Calu3 (cell line): ENCODE measurements at places on chromosomes 4 and X. TPM values are rescaled to one million over a fixed set of nuclear protein-coding genes. Genes with fewer than 3 reads are reported as not detected.

GRCh38 chrX:3263681-3264126 lies 82.7 kb downstream of the MXRA5 start:
- H3K27me3 ChIP-seq, result no peaks in the 10 kb centered on the region
- no peak for DNase-seq
- peak overlapping the region; percentile 95 for H3K27ac ChIP-seq
- peak overlapping the region; percentile 54 for H3K4me3 ChIP-seq

GRCh38 chr4:1958276-1959103 lies 50.3 kb downstream of the NELFA start:
- no peak for DNase-seq
- peaks cover 49% of the 10 kb centered on the region for H3K36me3 ChIP-seq
- H3K27ac ChIP-seq, result no peak overlapping the region
- H3K27me3 ChIP-seq, result no peaks in the 10 kb centered on the region
- no peak overlapping the region for H3K4me3 ChIP-seq

- DNase-seq, result no peak
- no peaks in the 10 kb centered on the region for H3K36me3 ChIP-seq
- no peak overlapping the region for H3K4me3 ChIP-seq
- no peaks in the 10 kb centered on the region for H3K27me3 ChIP-seq
- no peak overlapping the region for H3K27ac ChIP-seq
Observed at GRCh38 chr4:174069848-174070330, 213.6 kb downstream of the FBXO8 start.

GRCh38 chrX:40081679-40082068 lies 16.1 kb downstream of the BCOR start:
- no peak overlapping the region for H3K27ac ChIP-seq
- H3K27me3 ChIP-seq, result no peaks in the 10 kb centered on the region
- no peaks in the 10 kb centered on the region for H3K4me1 ChIP-seq
- no peak overlapping the region for H3K4me3 ChIP-seq
- DNase-seq, result no peak

GRCh38 chrX:102669526-102669925 lies 18.2 kb downstream of the GPRASP1 start:
- H3K27ac ChIP-seq, result no peak overlapping the region
- no peaks in the 10 kb centered on the region for H3K4me1 ChIP-seq
- H3K4me3 ChIP-seq, result no peak overlapping the region

DNA sequence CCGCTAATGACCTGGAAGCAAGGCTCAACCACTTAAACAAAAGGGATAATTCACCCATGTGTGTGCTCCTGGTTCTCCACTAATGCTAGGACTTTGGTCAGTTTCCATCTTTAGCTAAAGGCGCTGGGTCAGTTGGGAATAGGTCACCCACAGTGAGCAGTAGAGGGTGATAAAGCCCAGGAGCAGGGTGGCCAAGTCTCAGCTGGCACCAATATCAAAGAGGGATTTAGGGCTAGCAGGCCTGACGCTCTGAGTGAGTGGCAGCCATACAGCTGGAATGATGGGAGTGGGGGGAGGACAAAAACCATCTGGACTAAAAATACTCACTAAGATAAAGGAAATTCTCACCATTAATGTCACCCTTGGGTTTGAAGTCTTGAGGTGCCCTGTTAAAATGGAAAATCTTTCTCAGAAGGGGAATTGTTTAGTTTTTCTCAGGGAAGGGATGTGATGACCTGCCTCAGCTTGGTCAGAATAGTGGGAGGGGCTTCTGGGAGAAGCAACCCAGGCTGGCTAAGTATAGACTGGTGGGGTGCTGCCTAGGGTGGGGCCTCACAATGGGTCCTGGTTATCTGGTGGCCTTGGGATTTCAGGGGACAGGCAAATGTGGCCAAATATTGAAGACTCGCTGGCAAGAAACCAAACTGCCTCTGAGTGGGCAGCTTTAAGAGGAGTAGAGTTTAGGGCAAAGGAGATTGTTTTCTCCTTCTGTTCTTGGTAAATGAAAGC lies 47.1 kb downstream of the TSC22D3 start:
- no peaks in the 10 kb centered on the region for H3K27me3 ChIP-seq
- H3K4me1 ChIP-seq, result peaks cover 71% of the 10 kb centered on the region
- H3K4me3 ChIP-seq, result no peak overlapping the region
- H3K27ac ChIP-seq, result peak overlapping the region; percentile 39

- no peaks in the 10 kb centered on the region for H3K27me3 ChIP-seq
- H3K27ac ChIP-seq, result no peak overlapping the region
- H3K36me3 ChIP-seq, result no peaks in the 10 kb centered on the region
- no peaks in the 10 kb centered on the region for H3K4me1 ChIP-seq
Observed at GRCh38 chrX:31199056-31199839, 127.4 kb upstream of the FTHL17 start.

DNA sequence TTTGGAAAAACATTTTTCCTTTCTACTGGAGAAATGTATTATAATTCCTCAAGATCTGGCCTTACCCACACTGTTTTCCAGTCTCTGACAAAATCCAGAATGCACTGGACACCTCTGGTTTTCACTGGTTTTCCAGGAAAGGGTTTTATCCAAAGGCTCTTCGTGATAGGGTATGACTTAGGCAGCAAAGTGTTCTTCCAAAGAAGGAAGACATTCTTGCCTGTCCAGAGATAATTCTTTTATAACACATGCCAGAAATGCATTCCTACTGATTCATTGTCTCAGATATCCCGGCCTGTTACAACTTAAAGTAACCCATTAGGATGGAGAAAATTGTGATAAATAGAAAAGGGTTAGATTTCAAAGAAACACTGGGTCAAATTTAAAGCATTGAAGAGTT lies 2343.1 kb downstream of the PCDH7 start:
- no peaks in the 10 kb centered on the region for H3K4me1 ChIP-seq
- H3K27me3 ChIP-seq, result no peaks in the 10 kb centered on the region
- no peak overlapping the region for H3K4me3 ChIP-seq

GRCh38 chrX:107827030-107827831 lies 1.6 kb downstream of the MID2 start:
- H3K27ac ChIP-seq, result peak overlapping the region; percentile 26
- no peak for DNase-seq
- H3K4me3 ChIP-seq, result peak overlapping the region; percentile 77
- peaks cover 14% of the 10 kb centered on the region for H3K36me3 ChIP-seq

- H3K4me3 ChIP-seq, result no peak overlapping the region
- DNase-seq, result no peak
- no peaks in the 10 kb centered on the region for H3K36me3 ChIP-seq
- H3K4me1 ChIP-seq, result peaks cover 9% of the 10 kb centered on the region
Observed at GRCh38 chrX:150854856-150855255, 43.6 kb downstream of the CD99L2 start.

GRCh38 chrX:132173647-132174046 lies 45.6 kb downstream of the RAP2C start:
- H3K36me3 ChIP-seq, result no peaks in the 10 kb centered on the region
- H3K4me3 ChIP-seq, result no peak overlapping the region
- no peaks in the 10 kb centered on the region for H3K4me1 ChIP-seq
- H3K27ac ChIP-seq, result no peak overlapping the region

DNA sequence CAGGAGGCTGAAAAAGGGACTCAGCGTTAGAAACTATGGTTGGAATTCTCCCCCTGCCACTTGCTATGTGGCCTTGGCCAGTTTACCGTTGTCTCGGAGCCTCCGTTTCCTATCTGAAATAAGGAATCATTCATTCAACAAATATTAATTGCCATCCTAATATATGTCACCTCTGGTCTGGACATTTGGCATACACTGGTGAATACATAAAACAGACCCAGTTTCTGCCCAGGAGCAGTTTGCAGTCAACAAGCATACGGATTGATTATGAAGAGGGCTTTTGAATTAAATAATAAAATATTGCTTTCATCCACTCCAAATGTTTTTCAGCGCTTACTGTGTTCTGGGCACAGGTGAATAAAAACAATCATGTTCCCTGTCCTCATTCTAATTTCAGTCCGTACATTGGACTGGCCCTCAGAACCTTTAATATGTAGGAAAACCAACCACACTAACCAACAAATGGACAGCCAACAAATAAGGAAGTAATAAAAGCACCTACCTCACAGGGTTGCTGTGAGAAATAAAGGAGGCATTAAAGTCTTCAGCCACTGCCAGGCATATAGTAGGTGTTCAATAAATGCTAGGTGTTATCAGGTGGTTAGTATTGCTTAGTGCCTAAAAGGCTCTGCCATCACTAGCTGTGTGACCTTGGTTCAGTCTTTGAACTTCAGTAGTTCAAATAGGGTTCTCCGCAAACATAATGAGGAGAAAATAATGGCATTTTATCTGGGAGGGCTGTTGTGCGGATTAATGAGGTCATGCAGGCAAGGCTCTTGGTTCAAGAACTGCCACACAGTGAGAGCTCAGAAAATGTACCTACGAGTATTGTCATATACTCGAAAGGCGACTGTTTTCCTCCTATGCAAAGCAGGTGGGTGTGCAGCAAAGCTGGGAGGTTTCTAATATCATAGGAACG lies 7.3 kb upstream of the GSX2 start:
- H3K27me3 ChIP-seq, result peaks cover 27% of the 10 kb centered on the region
- H3K4me3 ChIP-seq, result peak overlapping the region; percentile 84
- peaks cover 14% of the 10 kb centered on the region for H3K36me3 ChIP-seq
- peaks cover 17% of the 10 kb centered on the region for H3K4me1 ChIP-seq

DNA sequence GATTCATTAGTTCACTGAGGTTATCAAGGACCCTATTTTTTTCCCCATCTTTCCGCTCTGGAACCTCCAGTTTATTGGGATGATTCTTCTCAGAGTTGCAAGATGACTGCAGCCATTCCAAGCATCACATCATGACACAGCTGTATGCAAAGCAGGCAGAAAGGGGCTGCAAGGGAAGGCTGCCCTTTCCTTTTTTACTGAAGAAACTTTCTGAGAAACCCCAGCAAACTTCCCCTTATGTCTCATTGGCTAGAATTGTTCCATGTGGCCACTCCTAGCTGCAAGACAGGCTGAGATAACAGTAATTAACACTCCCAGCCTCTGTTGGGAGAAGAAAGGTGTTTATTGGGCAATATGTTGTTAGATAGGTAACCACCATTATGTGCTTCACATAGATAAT lies 102.6 kb downstream of the SATL1 start:
- H3K27me3 ChIP-seq, result no peaks in the 10 kb centered on the region
- H3K36me3 ChIP-seq, result no peaks in the 10 kb centered on the region
- no peak overlapping the region for H3K27ac ChIP-seq
- no peaks in the 10 kb centered on the region for H3K4me1 ChIP-seq
- DNase-seq, result no peak

DNA sequence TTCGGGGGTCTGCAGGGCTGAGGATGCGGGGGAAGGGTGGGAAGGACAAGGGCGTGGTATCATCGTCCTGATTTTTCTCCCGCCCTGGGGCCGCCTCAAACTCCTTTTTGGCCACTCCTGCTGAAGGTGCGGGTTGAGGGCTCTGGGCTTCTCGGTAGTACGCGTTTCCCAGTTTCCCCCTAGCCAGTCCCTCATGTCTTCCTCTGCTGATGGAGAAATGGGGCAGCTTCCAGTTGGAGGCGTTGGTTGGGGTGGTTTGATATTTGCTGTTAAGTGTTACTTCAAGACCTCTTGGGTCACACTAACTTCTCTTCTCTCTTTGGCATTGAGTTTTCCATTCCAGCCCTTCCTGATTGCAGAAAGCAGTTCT lies 482 bp downstream of the GSTCD start:
- H3K36me3 ChIP-seq, result peaks cover 24% of the 10 kb centered on the region
- peak overlapping the region; percentile 87 for H3K27ac ChIP-seq
- H3K4me1 ChIP-seq, result peaks cover 32% of the 10 kb centered on the region
- H3K27me3 ChIP-seq, result no peaks in the 10 kb centered on the region

GRCh38 chr4:40180356-40180755 lies 16.5 kb upstream of the RHOH start:
- no peaks in the 10 kb centered on the region for H3K4me1 ChIP-seq
- no peaks in the 10 kb centered on the region for H3K36me3 ChIP-seq
- no peak overlapping the region for H3K27ac ChIP-seq
- no peak overlapping the region for H3K4me3 ChIP-seq

- H3K27ac ChIP-seq, result peak overlapping the region; percentile 78
- DNase-seq, result no peak
- peaks cover 45% of the 10 kb centered on the region for H3K4me1 ChIP-seq
Observed at GRCh38 chr4:114037988-114038387, 58.5 kb upstream of the ARSJ start.

- H3K36me3 ChIP-seq, result no peaks in the 10 kb centered on the region
- H3K27me3 ChIP-seq, result no peaks in the 10 kb centered on the region
- no peak for DNase-seq
- peak overlapping the region; percentile 22 for H3K4me3 ChIP-seq
- peak overlapping the region; percentile 86 for H3K27ac ChIP-seq
Observed at GRCh38 chr4:185713731-185714130, 98.3 kb downstream of the SORBS2 start.

- no peak overlapping the region for H3K27ac ChIP-seq
- no peaks in the 10 kb centered on the region for H3K27me3 ChIP-seq
- no peak overlapping the region for H3K4me3 ChIP-seq
- H3K4me1 ChIP-seq, result no peaks in the 10 kb centered on the region
- no peak for DNase-seq
Observed at GRCh38 chr4:113738251-113738650, 23.3 kb downstream of the CAMK2D start.

GRCh38 chrX:121161501-121161933 lies 114.1 kb downstream of the GLUD2 start:
- H3K4me1 ChIP-seq, result no peaks in the 10 kb centered on the region
- no peak overlapping the region for H3K4me3 ChIP-seq
- no peaks in the 10 kb centered on the region for H3K27me3 ChIP-seq
- no peak for DNase-seq

GRCh38 chr4:6493658-6494304 lies 21.4 kb upstream of the PPP2R2C start:
- no peak overlapping the region for H3K27ac ChIP-seq
- H3K36me3 ChIP-seq, result no peaks in the 10 kb centered on the region
- DNase-seq, result no peak
- peaks cover 55% of the 10 kb centered on the region for H3K27me3 ChIP-seq
- peaks cover 6% of the 10 kb centered on the region for H3K4me1 ChIP-seq

- peak; percentile 16 for DNase-seq
- no peak overlapping the region for H3K27ac ChIP-seq
- H3K27me3 ChIP-seq, result no peaks in the 10 kb centered on the region
Observed at GRCh38 chrX:17361620-17362019, 13.4 kb upstream of the NHS start.

DNA sequence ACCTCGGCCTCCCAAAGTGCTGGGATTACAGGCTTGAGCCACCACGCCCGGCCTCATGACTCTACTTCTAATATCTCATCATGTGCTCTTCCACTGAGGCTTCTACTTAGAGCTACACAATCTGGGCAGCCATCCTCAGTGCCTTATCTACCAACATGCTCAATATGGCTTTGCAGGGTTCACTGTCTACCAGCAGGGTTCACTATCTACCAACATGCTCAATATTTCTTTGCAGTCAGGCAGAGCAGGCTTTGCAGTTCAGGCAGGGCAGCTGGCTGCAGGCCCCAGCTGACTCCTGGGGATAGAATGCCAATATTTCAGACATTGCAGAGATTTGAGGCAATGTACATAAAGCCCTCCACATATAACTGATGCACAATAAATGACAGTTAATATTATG lies 47.5 kb downstream of the PKD2 start:
- DNase-seq, result peak; percentile 10
- no peak overlapping the region for H3K27ac ChIP-seq

RNF128 gene
- 40.1 and 54.5 TPM in 2 replicates for total RNA-seq

ANXA3 gene
- total RNA-seq, result 158 and 188 TPM in 2 replicates

DCAF12L2 gene
- not detected in 2 replicates for total RNA-seq

MAGEB2 gene
- total RNA-seq, result not detected in 2 replicates

ENPEP gene
- total RNA-seq, result not detected in 2 replicates

HS3ST1 gene
- total RNA-seq, result 80.8 and 86.7 TPM in 2 replicates

KLHL34 gene
- total RNA-seq, result 0.10 and 0.12 TPM in 2 replicates

TMLHE gene
- 21.3 and 21.5 TPM in 2 replicates for total RNA-seq

NXF2B gene
- not detected in 2 replicates for total RNA-seq

IL13RA2 gene
- total RNA-seq, result not detected in 2 replicates

PNMA3 gene
- not detected in 2 replicates for total RNA-seq

ZNF711 gene
- total RNA-seq, result 6.0 and 8.0 TPM in 2 replicates

TMPRSS11D gene
- total RNA-seq, result not detected in 2 replicates

TEX13D gene
- not detected in 2 replicates for total RNA-seq
